ENCODE measurements at places on chromosomes 5 and 9.

- DNase-seq: no peak
Observed at GRCh38 chr5:122035913-122036312, 42.1 kb downstream of the LOX start.

DNA sequence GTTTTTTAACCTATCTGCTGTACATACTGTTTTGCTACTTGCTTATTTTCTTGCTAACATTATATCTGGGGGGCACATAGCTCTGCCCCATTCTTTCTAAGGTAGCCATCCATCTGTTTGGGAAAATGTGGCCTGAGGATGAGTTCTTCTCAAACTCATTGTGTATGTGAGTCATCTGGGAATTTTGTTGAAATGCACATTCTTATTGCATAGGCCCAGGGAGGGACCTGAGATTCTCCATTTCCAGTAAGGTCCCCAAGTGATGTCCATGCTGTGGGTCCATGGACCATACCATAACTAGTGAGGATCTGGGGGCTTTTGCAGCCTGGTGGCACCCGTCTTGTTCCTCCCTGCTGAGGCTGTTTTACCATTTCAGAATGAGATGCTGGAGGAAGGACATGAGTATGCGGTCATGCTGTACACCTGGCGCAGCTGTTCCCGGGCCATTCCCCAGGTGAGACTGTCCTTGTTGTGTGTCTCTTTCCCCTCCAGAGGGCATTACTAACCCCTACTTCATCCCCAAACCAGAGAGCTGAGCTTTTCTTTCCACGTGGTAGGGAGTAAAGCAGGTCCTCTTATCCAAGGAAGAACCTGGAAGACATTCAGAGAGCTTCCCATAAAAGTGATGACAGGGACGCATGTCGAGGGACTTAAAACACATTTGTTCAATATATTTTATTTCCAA, 28.6 kb downstream of the CYFIP2 start:
- no peak for DNase-seq

GRCh38 chr5:171776770-171777759, 8.6 kb upstream of the SMIM23 start:
- no peak for DNase-seq

DNA sequence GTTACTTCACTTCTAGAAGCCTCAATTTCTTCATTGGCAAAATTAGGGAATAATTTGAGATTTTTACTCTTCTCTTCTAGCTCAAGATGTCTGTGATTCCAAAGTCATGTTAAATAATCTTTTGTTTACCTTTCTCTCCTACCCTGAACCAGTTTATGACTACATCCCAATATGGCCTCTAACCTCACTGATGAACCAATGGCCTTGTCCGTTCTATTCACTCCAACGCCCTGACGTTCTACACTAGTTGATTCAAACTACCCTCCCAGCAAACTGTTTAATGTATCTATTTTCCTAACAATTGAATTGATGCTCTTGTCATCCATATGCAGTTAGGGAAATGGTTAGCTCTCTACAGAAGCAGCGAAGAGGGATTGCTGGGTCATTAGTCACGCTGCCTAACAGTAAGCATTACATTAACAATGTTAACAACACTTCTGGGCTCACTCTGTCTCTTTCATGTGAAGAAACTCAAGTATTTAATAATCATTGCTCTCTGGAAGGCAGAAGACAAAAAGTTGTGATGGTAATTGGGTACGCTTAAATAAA, 38.0 kb downstream of the RAPGEF1 start:
- DNase-seq: no peak

DNA sequence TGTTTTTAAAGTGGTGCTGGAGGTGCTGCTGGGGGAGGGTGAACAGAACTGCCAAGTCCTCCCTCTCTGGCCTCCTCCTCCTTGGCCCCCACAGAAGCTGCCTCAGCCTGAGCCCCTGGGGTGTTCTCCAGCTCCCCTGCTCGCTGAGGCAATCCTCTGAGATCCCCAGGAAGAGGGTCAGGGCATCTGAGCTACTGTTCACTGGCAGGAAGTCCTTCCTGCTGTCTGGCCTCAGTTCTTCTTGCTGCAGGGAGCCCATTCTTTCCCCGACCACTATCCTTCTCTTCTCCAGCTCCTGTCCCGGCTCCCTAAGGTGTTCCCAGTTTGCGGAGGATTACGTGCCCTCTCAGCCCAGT, 9.7 kb downstream of the CNTFR start:
- no peak for DNase-seq

GRCh38 chr5:138711811-138712210, 41.4 kb upstream of the CTNNA1 start:
- DNase-seq: no peak

DNA sequence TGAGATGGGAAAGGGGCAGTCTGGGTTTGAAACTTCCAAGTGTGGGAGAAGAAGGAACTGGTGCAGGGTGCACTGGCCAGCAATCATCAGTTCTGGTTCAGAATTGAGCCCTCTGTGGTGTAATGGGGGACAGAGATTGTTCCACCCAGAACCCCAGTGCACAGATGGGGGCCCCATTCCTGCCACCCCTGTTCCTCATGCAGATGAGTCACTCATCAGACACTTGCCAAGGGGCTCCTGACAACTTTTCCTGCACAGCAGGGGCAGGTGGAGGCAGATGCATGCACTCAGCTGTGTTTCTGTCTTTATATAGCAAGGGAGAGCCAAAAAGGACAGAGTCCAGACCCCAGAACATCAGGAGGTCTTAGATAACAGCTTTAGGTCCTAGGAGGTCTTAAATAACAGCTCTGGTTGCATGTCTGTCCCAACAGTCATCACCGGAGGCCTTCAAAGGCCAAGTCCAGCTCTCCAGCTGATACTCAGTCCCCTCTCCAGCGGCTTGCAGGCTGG, 252.9 kb downstream of the HSPA4 start:
- DNase-seq: no peak

GRCh38 chr5:117769877-117770276, 1195.3 kb upstream of the SEMA6A start:
- no peak for DNase-seq

Data from stimulated activated CD4-positive, alpha-beta T cell treated with anti-CD3 and anti-CD28 coated beads, TNF-alpha, amount 100 ng/mL, for 1 hour (primary cell).